ENCODE measurements at places on chromosomes 7 and 10.
A peak's percentile ranks its signal among the peaks of the same experiment; 100 is the strongest.

- DNase-seq: peak; percentile 88
Observed at GRCh38 chr7:1176891-1177373, 16.9 kb upstream of the ZFAND2A start.

DNA sequence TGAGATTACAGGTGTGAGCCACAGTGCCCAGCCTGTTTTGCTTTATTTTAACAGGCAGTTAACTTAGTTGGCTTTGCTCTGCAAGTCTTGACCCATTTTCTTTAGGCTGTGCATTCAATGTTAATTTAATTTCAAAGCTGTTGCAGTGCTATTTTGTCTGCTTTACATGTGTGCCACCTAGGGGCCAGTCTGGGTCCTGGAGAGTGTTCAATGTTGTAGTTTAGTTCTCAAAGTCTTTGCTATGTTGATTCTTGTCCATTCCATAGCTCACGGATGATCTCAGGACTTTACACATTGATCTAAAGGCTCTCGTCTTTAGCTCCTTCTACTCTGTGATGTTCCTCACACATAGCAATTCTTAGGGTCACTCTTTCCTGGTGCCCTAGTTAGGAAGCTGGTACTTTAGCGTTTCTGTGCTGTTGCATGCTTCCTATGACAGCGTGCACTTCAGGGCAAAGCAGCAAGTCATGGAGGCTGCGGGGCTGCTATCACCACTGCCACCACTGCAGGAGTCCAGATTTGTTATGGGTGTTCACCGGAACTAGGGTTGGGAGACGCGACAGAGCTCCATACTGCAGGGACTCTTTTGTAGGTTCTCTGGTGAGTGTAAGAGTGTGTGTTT is 16.4 kb upstream of the ABCA13 start:
- peak; percentile 48 for DNase-seq

GRCh38 chr10:43926875-43927406 is 278.3 kb upstream of the ZNF32 start:
- no peak for DNase-seq

GRCh38 chr10:51707821-51708424 is 8.5 kb upstream of the CSTF2T start:
- DNase-seq: no peak

- no peak for DNase-seq
Observed at GRCh38 chr10:117560942-117561341, 18.4 kb downstream of the EMX2 start.

DNA sequence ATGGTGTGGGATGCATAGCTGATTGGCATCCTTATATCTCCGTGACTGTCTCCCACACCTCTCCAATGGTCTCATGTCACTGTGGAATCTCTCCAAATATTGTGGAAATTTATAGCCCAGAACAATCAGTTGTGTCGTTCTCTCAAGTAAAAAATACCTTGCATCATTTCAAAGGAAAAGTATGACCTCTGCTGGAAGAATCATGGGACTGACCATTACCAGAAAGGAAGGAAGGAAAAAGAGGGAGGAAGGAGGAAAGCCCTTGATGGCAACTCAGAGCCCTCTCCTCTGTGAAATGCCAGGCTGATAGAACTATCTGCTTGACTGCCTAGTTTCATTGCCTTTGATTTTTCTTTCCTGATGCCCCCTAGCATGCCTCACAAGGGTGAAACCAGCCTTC is 76.3 kb downstream of the FOXI2 start:
- no peak for DNase-seq

- DNase-seq: no peak
Observed at GRCh38 chr7:138669364-138669763, 31.8 kb downstream of the SVOPL start.

DNA sequence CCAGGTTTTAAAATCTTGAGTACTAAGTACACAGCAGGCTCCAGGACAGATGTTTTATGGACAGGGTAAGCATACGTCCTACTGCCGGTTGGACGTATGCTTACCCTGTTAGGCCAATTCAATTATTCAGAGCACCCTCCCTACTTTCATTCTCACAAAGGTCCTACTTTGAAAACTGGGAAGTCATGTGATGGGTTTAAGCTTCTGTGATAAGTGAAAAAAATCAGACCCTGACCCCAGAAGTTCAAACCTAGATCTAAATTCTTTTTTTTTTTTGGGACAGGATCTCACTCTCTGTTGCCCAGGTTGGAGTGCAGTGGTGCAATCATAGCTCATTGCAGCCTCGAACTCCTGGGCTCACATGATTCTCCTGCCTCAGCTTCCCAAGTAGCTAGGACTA is 55.2 kb downstream of the HIPK2 start:
- no peak for DNase-seq

DNA sequence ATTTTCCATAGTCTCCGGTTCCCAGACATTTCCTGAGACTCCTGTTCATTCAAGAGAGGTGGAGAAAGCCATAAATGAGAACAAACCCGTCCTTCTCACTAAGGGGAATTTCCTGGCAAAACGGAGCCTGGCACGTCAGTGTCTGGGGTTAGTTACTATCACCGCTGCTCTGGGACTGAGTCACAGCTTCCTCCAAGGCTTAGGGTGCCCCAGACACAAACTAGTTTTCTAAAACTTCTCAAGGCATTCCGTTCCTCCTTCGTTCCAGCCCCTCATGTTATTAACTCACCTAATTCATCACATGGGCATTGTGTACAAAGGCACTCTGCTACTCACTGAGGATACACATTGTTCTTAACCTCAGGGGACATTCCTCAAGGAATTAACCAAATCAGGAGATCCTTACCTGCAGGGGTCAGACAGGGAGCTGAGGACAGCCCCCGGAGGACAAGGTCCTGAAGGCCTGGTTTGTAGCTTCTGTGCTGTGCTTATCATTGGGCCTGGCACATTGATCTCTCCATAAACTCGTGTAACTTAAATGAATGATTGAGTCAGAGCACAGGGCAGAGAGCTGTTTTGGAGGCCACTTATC is 103.0 kb upstream of the KLF6 start:
- DNase-seq: peak; percentile 86

- DNase-seq: peak; percentile 91
Observed at GRCh38 chr7:77247206-77247850, 47.7 kb upstream of the FGL2 start.

DNA sequence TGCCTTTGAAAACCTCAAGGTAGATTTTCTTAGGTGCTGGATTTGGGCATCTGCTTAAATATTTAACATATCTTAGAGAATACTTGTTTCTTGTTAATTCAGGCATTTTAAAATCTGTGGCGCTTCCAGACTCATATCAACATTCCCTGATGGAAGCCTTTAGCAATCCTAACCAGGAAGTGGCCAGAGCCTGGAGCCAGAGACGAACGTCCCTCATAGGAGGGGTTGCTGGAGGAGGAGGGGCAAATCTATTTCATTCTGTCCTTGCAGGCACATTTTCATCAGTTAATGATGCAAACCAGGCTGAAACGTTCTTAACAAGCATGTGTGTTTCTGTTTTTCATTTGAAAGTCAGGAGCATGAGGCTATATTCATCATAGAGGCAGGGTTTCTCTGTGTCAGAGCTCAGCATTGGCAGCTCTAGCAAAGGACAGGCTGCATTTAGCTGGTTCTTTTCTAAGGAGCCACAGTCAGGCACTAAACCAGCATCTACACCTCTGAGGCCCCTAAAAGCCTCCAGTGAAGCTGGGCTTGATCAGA is 17.8 kb upstream of the IFIT2 start:
- no peak for DNase-seq

DNA sequence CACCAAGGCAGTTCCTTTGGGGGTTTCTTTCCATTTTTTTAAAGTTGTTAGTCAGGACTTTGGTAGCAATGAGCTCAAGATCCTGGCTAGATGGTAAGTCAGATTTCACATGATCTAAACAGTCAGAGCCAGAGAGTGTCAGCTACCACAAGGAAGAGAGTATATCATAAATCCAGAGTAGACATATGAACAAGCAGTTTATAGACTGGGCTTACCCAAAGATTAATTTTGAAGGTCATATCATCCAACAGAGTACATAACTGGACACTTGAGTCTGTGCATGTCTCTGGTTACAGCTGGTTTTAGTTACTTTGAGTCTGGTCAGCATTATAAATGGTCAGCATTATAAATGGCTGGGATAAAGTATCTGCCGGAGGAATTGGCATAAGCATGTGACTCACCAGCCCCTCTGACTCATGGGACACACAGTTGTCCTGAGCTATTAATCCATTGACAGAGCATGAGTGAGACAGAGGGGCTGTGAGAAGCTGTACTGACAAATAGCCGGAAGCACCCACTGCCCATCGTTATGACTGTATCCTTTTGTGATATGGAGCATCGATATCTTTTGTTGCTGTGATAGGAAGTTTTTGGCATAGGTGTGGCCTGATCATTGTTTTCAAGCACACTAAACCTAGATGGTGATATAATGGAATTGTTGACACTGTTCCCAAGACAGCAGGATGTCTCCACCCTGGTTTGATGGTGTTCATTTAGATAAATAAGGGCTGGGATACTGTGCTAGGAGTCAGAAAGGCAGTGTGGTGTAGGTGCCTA is 19.3 kb downstream of the PPP1R3C start:
- DNase-seq: no peak

- DNase-seq: no peak
Observed at GRCh38 chr7:117202511-117202910, 120.3 kb downstream of the WNT2 start.

DNA sequence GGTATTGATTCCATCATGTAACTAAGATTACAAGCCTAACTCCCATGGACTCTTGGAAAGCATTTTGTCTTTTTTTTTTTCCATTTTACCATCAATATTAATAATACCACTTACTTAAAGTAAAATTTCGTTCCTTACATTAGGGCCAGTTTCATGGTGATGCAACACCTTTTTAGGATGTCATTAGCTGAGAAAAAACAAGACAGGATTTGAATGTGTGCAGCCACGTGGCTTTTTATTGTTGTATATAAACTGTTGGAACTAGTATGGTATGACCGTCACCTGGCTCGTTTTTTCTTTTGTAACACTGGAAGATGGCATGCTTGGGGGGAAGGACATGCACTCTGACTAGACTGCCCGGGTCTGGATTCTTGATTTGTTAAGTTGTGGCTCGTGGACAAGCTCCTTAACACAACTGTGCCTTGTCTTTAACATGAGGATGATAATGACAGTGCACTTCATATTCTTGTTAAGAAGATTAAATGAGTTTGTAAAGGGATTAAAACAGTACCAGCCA is 42.1 kb downstream of the ARHGAP21 start:
- no peak for DNase-seq

DNA sequence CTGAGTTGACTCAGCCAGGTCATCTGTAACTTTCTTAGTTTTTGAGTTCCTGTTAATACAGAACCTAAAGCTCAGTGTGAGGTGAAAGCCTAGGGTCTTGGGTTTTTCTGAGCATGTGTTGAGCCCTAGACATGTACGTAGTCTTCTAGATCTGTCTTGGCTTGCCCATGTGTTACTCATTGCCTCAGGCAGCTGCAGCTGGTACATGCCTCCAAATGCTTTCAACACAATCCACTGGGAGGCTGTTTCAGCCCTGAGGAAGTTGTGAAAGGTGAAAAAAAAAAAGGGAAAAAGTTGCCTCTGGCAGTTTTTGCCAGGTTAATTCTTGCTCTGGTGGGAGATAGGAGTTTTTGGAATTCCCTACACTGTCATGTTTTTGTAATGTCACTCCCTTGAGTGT is 134.6 kb downstream of the RNF216 start:
- DNase-seq: no peak

DNA sequence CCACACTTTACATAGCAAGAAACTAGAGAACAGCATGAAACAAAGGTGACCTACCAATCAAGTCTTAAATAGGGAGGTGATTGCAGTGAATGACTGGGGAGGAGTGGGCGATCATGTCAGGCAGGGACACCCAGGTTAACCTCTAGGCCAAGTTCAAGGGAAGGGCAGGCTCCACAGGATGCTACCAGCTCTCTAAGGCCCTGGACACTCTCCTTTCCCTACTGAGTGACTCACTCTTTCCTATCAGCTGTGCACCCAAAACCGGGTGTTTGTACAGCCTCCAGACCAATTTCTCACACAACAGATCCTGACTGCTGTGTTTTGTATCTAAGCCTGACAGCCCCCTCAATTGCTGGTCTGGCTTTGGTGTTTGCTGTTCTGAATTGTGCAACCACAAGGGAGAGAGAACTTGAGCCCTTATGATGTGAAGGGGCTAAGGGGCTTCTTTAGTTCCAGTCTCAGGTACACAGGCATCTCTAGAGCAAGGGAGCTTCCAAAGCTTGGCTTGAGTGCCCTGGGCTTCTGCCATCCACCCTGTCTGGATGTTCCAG is 107.8 kb downstream of the TBXAS1 start:
- DNase-seq: peak; percentile 20

DNA sequence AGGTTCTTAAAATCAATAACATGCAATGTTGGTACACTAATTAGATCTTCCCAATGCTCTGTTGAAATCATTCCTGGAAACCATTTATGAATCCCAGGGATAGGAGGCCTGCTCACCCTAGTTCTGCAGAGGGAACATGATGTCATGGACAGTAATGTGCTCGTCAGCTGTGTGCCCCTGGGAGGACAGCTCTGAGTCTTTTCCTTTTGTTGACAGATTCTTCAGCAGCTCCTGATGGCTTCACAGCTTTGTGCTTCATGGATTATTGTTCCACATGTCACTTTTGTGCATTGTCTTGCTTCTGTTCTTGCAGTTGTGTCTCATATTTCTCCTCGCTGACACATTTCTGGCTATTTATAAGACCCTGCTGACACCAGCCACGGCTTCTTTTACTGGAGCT is 367.5 kb downstream of the CCSER2 start:
- no peak for DNase-seq

DNA sequence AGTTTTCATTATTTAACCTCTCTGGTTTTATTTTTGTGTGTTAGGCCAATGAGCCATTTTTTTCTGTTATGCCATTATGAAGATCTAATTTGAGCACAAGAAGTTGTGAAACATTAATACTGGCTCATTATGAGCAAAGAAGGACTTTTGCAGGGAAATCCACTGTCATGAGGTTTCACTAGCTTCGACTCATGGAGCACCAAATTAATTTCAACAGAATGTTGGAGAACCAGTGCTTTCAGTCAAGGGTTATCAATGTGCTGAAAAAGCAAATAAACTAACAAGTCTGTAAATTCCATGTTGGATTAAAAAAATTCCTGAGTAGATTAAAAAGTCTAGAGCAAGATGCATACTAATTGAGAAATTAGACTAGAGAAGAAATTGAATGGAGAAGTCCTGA is 594.2 kb upstream of the FZD8 start:
- no peak for DNase-seq

DNA sequence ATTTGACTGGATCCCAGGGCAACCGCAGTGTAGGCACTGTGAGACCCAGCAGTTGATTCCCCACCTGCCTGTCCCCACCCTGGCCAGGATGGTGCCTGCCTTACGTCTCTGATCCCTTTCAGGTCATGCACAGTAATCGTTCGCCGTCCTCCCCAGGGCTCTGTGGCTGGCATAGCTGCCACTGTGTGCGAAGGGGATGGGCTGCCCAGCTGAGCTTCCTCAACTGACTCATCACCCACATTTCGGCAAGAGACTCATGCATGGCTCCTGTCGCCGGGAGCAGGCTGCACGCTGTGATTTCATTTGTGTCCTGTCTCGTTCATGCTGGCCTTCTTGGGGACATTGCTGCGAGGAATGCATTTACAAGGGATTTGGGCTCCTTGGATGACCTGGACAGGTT is 252.4 kb downstream of the KLF6 start:
- no peak for DNase-seq

Data from activated CD4-positive, alpha-beta T cell treated with anti-CD3 and anti-CD28 coated beads, Interleukin-2, amount 50 U/mL, for 16 hours (primary cell).